ENCODE measurements at places on chromosomes 13 and 19.

DNA sequence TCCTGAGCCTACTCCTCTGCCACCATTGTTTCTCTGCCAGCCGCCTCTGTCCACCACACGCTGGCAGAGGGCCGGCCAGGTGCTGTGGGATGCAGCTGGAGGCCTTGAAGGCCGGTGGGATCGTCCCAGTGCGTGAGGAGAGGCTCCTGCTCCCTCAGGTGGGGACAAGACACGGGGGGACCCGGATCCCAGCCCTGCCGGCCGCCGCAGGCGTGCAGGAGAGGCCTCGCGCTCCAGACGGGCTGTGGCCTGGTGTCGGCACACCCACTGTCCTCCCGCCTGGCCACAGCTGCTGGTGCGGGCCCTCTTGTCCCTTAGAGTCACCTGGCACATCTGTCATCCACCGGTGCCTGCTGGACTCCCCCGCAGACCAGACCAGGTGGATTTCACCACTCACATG lies 18.1 kb upstream of the GNA15 start:
- no peak for DNase-seq

GRCh38 chr13:43285933-43286597 lies 262.7 kb downstream of the DNAJC15 start:
- DNase-seq: peak; percentile 67

- DNase-seq: no peak
Observed at GRCh38 chr13:108742701-108743451, 113.5 kb downstream of the MYO16 start.

GRCh38 chr13:20989656-20990321 lies 71.6 kb downstream of the LATS2 start:
- DNase-seq: no peak

DNA sequence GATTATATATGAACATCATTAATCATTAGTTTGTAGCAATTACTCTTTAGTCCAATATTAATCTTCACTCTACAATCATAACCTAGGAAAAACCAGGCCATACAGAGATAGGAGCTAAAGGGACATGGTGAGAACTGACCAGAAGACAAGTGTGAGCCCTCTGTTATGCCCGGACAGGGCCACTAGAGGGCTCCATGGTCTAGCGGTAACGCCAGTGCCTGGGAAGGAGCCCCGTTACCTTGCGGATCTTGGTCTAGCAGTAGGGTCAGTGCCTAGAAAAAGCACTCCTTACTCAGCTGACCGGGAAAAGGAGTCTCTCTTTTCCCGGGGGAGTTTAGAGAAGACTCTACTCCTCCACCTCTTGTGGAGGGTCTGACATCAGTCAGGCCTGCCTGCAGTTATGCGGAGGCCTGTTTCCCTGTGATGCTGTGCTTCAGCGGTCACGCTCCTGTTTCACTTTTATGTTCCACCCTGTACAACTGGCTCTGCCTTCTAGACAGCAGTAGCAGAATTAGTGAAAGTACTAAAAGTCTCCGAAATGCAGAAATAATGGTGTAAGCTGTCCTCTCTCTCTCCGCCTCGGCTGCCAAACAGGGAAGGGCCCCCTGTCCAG lies 13.8 kb downstream of the OR7D4 start:
- no peak for DNase-seq

DNA sequence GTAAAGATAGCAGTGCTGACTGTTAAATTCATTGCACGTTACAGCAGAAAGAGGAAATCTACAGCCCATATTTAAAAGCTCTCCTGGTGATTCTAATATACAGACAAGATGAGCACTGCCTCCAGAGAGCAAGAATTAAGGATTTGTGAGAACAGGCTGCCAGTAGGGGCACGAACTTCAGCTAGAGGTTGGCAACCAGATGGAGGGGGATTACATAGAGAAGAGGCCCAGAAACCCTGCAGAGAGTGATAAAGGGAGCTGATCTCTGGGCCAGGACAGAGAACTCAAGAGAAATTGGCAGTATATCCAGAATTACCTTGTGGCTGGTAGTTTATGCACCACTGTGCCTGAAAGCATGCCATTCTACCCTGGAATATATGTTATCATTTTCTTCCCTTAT lies 144.8 kb downstream of the UFM1 start:
- DNase-seq: no peak

GRCh38 chr13:100280681-100281080 lies 191.8 kb downstream of the PCCA start:
- DNase-seq: no peak

GRCh38 chr19:1624458-1624857 lies 19.2 kb upstream of the UQCR11 start:
- no peak for DNase-seq

GRCh38 chr19:10044390-10044789 lies 31.1 kb downstream of the RDH8 start:
- DNase-seq: no peak

DNA sequence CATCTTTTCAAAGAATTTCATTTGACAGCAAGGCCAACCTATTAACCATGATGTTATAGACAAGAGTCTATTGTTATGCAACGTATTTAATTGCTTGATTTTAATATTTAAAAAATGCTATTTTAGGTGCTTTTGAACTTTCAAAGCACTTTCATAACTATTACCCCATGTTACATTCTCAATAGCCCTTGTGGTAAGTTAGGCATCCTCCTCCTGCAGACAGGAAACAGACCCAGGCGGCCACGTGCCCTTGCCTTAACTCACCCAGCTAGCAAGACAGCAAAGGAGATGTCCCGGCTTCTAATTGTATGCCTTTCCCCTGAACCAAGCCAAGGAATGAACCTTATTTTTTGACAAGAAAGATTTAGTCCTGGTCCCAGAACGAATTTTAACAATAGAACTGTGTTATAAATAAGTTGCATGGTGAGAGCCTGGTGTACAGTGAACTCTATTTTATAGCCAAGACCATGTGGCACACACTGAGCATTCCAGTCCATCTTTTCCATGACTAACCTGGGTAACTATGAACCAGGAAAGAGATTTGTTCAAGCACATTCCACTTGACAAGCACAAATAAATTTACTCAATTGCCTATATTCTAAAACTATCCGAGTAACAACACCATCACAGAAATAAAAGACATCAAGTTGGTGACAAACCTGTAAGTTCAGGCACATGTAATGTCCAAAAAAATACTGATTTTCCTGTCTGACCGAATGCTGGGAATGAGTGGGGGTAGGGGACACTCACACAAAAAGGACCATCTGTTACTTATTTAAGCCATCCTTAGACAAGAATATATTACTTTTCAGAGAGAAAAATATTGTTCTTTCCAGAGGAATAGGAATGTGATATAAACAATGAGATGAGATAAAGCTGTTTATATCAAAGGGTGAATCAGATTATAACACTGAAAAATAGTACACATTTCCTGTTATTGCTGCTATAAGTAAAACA lies 163.0 kb downstream of the EFNB2 start:
- no peak for DNase-seq

DNA sequence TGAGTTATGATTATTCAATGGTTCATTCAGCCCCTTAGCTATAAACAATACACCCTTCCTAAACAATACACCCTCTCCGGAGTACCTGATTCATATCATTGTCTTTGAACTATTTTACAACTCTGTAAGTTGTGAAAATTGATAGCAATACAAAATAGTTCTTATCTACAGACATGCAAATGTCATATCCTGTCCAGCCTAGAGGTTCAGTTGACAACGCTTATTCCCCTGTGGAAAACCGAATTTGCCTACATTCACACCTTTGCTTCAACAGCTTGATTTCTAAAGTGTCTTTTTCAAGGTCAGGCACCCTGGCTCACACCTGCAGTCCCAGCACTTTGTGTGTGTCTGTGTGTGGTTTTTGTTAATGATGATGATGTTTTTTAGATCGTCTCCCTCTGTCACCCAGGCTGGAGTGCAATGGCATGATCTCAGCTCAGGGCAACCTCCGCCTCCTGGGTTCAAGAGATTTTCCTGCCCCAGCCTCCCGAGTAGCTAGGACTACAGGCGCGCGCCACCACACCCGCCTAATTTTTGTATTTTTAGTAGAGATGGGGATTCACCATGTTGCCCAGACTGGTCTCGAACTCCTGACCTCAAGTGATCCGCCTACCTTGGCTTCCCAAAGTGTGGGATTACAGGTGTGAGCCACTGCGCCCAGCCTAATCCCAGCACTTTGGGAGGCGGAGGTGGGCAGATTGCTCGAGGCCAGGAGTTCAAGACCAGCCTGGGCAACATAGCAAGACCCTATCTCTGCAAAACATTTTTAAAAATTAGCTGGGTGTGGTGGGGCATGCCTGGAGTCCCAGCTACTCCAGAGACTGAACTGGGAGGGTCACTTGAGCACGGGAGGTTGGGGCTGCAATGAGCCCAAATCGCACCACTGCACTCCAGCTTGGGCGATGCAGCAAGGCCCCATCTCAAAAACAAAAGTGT lies 9.6 kb downstream of the C19orf53 start:
- DNase-seq: no peak

DNA sequence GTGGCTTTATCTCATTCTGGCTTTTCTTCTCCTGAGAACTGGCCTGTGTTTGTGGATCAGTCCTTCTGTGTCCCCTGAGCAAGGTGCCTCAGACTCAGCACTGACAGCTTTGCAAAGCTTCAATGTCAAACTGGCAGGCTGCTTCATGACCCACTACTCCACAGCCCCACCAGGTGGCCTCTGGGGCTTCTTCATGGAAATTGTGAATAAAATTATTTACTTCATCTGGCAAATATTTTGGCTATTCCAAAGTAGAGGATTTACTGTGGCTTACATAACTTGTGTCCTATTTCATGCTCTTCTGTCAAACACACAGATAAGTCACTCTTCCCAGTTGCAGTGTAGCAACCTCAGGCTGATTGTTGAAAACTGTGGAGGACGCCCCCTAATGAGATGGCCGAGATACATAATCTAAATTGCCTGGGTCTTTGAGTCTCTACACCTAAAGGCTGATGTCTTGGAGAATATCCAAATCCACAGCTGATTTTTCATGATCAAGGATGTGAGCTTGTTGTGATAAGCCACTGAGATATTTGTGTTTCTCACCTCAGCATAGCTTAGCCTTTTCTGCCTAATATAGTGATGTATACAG lies 721.9 kb upstream of the SLC10A2 start:
- no peak for DNase-seq

DNA sequence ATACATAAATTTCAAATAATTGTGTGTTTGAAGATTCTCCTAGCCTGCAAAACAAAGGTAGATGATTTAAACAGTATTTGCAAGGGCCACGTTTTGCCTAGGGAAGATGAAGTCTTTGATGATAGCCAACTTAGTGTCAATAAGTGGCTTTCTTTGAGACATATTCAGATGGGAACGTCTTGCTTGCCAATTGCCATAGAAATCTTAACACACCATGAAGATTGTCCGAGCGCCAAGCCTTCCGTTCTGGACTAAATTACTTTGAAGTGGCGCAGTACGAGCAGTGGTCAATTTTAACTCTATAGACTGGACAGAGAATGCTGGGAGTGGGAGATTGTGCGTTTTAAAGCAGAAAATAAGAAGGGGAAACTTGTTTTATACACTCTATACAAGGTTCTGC lies 9.9 kb downstream of the ZIC5 start:
- no peak for DNase-seq

- DNase-seq: no peak
Observed at GRCh38 chr13:39682310-39682709, 26.8 kb downstream of the COG6 start.

- peak; percentile 51 for DNase-seq
Observed at GRCh38 chr19:31784671-31785101, 435.4 kb upstream of the TSHZ3 start.

DNA sequence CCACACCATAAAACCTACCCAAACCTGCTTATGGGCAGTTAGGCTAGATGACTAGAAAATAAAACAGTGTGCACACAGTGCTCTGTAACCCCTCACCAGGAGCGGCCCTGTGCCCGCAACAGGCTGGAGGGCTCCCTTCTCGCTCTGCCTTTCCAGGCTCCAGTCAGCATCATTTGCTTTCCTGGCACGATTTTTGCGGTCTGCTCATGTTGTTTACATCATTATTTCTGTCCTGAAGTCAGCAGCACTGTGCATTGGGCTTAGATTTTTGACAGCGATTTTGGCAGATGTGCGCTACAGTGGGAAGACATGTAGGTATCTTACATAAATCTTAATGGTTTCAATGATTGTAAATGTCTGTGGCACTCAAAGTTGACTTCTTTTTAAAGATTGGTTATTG lies 344.0 kb downstream of the MTUS2 start:
- DNase-seq: no peak

DNA sequence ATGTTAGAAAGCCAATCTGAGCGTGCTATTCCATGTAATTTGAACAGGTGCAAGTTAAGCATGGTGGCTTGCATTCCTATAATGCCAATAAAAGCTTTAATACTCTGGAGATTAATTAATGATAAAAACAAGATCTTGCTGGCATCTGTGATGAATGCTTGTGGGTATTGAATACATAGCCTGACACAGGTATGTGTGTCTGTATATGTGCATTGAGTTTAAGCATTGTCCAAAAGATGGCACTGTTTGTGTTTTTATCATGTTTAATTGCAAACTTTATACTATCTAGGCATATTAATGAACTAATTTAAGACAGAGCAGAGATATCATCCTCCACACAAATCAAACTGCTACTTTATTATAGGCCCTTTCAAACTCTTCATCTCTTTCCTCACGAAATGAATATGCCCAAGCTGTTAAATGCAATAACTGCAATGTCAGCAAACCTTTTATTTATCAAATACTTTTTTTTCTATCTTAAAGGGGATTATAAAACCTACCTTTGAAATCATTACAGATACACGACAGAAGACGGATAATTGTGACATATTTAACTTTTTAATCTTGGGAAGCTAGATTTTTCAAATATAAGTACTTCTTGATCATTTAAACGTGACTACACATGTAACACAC lies 86.5 kb downstream of the TNFSF11 start:
- DNase-seq: no peak

- DNase-seq: no peak
Observed at GRCh38 chr19:19533841-19534240, 4.2 kb upstream of the CILP2 start.

- no peak for DNase-seq
Observed at GRCh38 chr19:3346677-3347353, 19.6 kb upstream of the NFIC start.

GRCh38 chr13:99949679-99950413 lies 21.7 kb downstream of the ZIC5 start:
- no peak for DNase-seq

GRCh38 chr13:28494778-28495537 lies at the start of gene FLT1:
TSS of gene FLT1 (minus strand) at chr13:28495128. CDS start at chr13:28494843, 285 bp downstream.
- DNase-seq: no peak

GRCh38 chr19:19591133-19591825 lies 27.2 kb downstream of the PBX4 start:
- DNase-seq: peak; percentile 76

Data from kidney epithelial cell (primary cell).